CD4-positive, alpha-beta T cell treated with Interleukin-21 for 1 hour (primary cell): ENCODE measurements at places on chromosomes 2 and 18.

DNA sequence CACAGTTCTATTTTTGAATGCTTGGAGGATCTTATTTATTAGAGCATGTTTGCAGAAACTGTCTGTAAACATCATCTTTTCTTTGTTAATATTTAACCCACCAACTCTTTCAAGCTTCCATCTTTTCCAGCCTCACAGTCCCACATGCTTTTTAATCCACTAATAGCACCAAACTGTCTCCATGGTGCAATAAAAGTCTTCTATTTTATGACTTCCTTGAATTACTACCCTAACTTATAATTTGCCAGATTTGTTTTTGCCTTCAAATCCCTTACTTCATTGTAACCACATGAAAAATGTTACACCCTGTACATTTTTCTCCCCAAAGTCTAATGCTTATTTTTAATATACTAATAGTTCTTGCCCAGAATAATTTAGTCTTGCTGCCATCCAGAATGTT lies 792.6 kb downstream of the PLCL1 start:
- no peak for DNase-seq

DNA sequence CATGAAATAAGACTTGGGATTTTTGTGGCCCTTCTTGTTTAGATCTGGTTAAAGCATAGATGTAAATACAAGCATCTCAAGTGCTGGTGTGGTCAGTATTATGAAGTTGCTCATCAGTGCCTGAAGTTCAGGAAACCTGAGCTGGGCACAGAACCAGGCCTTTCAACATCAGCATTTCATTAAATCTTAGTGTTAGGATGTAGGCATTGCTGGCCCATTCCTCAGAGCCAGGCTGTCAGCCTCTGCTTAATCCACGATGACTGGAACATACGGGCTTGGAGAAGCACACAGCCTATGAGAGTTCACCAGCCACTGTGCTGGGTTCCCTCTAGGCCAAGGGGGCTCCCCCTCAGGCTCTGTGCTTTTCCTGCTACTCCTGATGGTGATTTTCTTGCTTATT lies 270.2 kb downstream of the EN1 start:
- DNase-seq: no peak

- DNase-seq: no peak
These were observed 29.0 kb upstream of the SERPINB2 start for GRCh38 chr18:63858456-63858855.

DNA sequence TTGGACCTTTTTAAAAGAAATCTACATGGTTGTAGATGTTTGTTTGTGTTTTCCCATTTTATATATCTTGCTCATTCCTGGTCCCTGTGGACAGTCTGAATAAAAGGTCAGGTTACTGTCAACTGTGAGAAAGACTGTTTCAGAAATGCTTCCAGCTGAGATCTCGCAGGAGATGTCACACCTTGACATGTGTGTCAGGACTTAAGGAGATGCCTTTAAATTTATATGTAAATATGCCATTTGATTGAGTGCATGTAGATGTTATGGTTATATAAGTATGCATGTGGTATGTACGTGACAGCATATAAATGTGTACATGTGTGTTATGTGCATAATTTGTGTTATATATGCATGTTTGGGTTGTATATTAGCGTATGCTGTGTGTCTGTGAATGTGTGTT lies 2172.3 kb upstream of the CELF4 start:
- DNase-seq: no peak

- DNase-seq: no peak
These were observed 45.2 kb upstream of the IL1RL1 start for GRCh38 chr2:102266204-102266603.
